Spleen (tissue), 13 donors: ENCODE measurements at places on chromosomes 16 and 17. TPM values are rescaled to one million over a fixed set of nuclear protein-coding genes. Genes with fewer than 3 reads are reported as not detected.

The FBXL19 gene
- 19.2 TPM for total RNA-seq

The ESRP2 gene
- 0.20 TPM for total RNA-seq

The AOC2 gene
- 2.3 TPM for total RNA-seq

The MYH1 gene
- total RNA-seq = not detected

- H3K36me3 ChIP-seq = peaks cover 99% of the 10 kb centered on the region
- H3K27me3 ChIP-seq = no peaks in the 10 kb centered on the region
- H3K27ac ChIP-seq = no peak overlapping the region
Measured at GRCh38 chr17:18250259-18250658, 8.3 kb downstream of the FLII start.

GRCh38 chr16:68759062-68759461 lies 22.0 kb downstream of the CDH1 start:
- no peak overlapping the region for H3K4me3 ChIP-seq
- peaks cover 44% of the 10 kb centered on the region for H3K4me1 ChIP-seq
